Occipital lobe (tissue), 3 donors: ENCODE measurements at places on chromosomes 2 and 18. TPM values are rescaled to one million over a fixed set of nuclear protein-coding genes. Genes with fewer than 3 reads are reported as not detected.

- no peak for DNase-seq
Observed at GRCh38 chr2:16320716-16321115, 344.9 kb downstream of the CYRIA start.

DNA sequence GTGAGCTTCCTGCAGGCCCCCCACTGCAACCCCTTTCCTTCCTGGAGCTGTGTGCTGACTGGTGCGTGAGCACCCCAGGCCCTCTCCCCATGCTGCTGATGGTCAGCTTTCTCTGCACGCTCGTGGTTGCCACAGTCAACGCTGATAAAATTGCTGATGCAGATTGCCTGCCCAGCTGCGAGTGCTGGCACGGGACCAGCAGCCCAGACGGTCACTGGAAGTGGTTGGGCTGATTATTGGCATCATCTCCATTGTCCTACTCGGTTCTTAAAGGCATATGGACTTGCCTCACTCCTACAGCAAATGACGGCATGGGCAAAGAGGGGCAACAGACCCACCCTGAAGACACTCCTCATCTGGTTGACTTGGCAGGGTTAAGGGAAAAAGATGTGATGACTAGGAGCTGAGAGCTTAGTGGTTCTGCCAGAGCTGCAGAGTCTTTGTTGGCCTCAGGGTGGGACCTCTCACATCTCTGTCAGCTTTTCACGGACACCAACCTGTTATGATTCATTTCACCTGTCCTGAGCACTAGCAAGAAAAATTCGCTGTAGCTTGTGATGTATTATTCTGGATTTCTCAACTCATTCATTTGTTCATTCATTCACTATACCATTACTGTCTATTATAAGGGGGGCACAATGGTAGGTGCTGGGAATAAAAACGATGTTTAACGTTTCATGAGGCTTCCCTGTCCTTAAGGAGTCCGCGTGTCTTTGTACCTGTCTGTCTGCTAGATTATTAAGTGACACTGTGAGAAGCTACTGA lies 38.4 kb downstream of the PAX8 start:
- peak; percentile 68 for DNase-seq

DNA sequence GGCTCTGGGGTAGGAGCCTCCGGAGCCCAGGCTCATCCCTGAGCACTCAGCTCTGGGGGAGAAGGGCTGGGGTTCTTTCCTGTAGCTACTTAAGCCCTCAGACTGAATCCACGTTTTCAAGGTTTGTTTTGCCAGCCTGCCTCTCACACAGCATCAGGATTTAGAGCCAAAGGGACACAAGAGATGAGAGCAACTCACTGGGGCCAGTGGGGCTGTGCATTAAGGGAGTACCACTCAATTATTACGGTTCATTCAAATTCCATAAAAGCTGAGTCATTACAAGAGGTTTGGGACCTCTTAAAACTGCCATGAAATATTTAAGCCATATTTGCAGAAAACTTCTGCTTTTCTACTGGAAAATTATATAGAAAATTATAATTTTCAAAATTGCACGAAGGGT lies 17.1 kb upstream of the SNED1 start:
- no peak for DNase-seq

GRCh38 chr18:32049393-32050171 lies 31.0 kb downstream of the RNF125 start:
- DNase-seq, result no peak

DNA sequence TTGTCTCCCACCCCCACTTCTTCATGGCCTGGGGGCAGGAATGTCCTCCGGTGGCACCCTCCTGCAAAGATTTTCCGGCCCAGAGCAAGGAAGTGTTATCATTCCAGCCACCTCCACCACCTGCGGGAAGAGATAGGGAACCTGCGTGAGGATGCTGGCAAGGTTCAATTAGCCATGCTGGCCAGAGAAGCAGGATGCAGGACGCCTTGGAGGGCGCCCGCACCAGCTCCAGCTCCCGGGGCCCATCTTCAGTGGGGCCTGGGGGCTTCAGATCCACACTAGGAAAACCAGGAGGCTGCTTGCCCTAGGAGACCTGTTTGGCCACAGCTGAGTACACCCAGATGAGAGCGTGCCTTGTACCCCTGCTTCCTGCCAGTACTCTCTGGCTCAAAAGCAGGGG lies 113.7 kb downstream of the CLIP4 start:
- DNase-seq, result no peak

Gene TBR1
- 53.7 TPM for total RNA-seq

DNA sequence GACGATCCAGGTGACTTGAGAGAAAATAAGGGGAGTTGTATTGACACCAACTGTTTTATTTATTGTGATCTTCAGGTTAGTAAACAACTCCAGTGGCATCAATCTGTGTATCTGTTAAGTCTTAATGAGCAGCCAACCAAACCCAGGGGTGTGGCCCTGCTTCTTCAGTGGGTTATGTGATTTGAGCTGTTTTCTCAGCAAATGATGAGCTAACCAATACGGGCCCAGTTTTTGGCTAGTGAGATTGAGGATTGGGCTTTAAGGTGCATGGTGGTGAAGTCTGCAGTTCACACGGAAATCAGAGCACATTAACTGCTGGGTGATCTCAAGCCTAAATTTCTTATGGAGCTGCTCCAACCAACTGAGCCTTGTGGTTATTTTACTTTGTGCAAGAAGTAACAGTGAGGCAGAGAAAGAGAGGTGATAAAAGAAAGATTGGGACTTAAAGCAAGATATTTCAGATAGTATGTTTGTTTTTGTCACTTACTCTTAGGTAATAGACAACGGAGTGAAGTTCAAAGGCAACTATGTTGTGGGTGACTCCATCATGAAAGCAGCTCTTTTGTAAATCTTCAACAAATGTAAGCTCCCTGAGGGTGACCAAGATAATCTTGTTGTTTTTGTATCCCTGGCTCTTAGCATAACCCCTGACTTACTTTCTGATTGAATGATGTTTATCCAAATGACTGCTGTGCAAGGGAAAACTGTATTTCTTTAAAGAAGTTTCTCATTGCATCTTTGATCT lies 2.4 kb downstream of the MTCL1 start:
- peak; percentile 38 for DNase-seq

DNA sequence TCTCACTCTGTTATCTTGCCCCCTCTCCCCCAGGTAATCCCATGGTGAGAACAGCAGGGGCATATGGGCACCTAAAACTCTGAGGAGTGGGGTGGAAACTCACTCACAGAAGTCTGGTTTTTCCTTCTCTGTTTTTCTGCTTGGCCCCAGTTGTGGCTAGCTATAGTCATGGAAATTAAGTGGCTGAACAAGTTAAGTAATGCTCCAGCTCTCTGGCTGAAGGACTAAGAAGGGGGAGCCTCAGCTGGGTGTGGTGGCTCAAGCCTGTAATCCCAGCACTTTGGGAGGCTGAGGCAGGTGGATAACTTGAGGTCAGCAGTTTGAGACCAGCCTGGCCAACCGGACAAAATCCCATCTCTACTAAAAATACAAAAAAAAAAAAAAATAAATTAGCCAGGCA lies 261.0 kb downstream of the TPGS2 start:
- no peak for DNase-seq

Gene TRIM54
- not detected for total RNA-seq

DNA sequence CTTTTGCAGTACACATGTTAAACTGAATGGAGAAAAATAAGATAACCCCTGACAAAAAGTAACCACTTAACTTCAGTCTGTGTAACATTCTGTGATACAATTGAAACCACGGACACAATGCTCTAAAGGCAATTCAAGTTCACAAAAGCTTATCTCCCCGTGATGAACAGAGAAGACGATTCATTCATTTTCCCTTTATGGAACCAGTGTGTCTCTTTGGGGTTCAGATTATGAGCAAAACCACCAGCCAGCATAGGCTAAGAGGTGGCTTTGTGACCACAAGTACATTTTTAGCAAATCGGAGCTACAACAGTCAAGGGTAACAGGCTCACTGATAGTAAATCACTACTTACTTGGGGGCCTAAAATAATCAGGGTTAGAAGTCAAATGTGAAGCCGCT lies 120.6 kb upstream of the SMAD7 start:
- no peak for DNase-seq

Gene REEP1
- 156 TPM for total RNA-seq

Gene ANKRD53
- total RNA-seq, result 0.62 TPM

DNA sequence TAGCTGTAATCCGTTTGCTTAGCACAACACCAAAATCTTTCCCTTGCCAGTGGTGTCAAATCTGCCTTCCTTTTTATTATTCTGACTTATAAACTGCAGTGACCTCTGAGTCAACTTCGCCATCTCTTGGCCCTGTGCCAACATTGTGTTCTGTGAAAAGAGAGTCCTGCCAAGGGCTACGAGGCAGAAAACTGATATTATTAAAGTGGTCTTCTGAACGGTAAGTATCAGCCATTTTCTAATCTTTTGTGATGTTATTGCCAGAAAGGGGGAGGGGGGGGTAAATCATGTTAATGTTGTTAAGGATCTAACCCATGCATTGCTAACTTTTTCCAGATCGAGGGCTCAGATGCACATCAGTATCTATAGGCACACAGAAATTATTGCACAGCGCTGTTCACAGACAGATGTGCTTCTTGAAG lies 121.5 kb upstream of the LTBP1 start:
- DNase-seq, result no peak

Gene CYTIP
- 5.1 TPM for total RNA-seq
